ENCODE measurements at places on chromosomes 7 and 10.

GRCh38 chr7:132410385-132410784 is 165.9 kb downstream of the PLXNA4 start:
- no peak overlapping the region for H3K27ac ChIP-seq
- no peak for DNase-seq
- H3K4me1 ChIP-seq, result no peaks in the 10 kb centered on the region
- H3K36me3 ChIP-seq, result no peaks in the 10 kb centered on the region

GRCh38 chr10:124601431-124602120 is 140.0 kb downstream of the LHPP start:
- H3K36me3 ChIP-seq, result no peaks in the 10 kb centered on the region
- no peak overlapping the region for H3K4me3 ChIP-seq
- no peaks in the 10 kb centered on the region for H3K27me3 ChIP-seq
- DNase-seq, result peak; percentile 37
- H3K27ac ChIP-seq, result no peak overlapping the region

DNA sequence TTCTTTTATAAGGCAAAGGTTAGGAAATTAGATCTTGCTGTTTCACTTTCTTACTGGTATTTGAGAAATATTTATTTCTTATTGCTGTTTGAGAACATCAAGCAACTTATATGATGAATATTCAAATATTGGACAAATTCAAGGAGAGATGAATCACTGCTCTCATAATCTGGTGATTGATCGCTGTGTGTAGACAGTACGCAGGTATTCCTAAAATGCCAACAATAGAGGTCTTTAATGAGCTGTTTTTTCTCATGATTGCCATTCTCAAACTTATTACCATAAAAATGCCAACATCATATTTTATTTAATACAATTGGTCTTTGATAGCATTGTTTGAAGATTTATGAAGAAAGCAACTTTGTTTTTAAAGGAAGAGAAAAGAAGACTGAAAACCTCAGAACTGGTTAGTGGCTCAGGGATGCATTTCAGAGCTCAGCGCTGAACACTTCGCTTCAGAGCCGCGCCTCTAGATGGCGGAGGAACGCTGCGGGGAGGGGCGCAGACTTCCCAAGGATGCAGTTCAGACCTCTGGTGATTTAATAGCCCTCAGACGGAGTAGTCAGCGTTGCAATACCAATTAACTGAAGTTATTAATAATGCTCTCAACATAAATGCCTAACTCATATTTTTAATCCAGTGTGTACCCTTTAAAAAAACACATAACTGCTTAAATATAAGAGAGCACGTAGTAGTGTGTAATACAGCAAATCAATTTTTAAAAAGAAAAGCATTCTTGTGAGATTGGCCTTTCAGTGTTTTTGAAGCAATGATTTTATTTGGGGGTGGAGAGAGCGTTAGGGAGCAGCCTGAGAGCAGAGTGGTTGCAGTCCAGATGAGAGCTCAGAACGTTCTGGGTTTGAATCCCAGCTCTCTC is 38.5 kb upstream of the STEAP4 start:
- no peaks in the 10 kb centered on the region for H3K4me1 ChIP-seq
- H3K27ac ChIP-seq, result no peak overlapping the region
- no peak overlapping the region for H3K4me3 ChIP-seq

GRCh38 chr10:131160219-131160875 is 151.2 kb downstream of the TCERG1L start:
- H3K27me3 ChIP-seq, result no peaks in the 10 kb centered on the region
- no peak overlapping the region for H3K27ac ChIP-seq
- no peaks in the 10 kb centered on the region for H3K36me3 ChIP-seq

DNA sequence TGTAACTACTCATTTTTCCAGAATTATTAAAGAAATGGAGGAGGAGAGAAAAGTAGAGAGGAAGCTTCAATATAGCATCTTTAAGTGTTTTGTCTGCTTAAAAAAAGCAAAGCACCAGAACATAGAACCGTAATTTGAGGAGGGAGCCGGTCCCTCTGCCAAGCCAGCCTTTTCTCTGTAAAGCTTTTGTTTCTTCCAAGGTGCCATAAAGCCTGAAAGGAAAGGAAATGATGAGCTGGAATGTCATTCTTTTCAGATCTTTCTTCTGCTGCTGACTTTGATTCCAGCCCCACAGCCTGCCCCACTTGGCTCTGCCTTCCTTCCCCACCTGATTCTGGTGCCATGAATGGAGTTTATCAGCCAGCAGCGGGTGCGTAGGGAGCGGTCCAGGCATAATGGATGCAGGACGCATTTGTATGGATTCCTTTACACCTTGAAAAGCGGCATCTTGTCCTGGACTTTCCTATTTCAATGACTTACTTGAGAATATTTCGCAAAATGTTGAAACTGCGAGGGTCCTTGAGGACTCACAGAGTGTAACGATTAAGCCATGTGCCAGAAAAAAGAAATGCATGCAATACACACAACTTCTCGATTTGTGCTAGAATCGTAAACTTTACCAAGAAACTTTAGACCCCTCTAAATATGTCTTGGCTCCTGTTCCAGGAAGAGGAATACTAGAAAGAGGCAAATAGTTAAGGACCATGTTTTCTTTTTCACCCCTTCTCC is 569.5 kb upstream of the MGMT start:
- no peak overlapping the region for H3K4me3 ChIP-seq
- H3K27ac ChIP-seq, result no peak overlapping the region
- no peaks in the 10 kb centered on the region for H3K27me3 ChIP-seq
- no peaks in the 10 kb centered on the region for H3K4me1 ChIP-seq
- no peaks in the 10 kb centered on the region for H3K36me3 ChIP-seq

GRCh38 chr7:114229246-114229645 is 185.4 kb upstream of the FOXP2 start:
- H3K4me3 ChIP-seq, result no peak overlapping the region
- no peak for DNase-seq
- H3K27me3 ChIP-seq, result no peaks in the 10 kb centered on the region
- no peaks in the 10 kb centered on the region for H3K4me1 ChIP-seq

GRCh38 chr10:341081-341740 is 206.0 kb downstream of the ZMYND11 start:
- H3K4me1 ChIP-seq, result no peaks in the 10 kb centered on the region
- H3K4me3 ChIP-seq, result no peak overlapping the region
- H3K27me3 ChIP-seq, result no peaks in the 10 kb centered on the region
- H3K27ac ChIP-seq, result no peak overlapping the region
- H3K36me3 ChIP-seq, result no peaks in the 10 kb centered on the region
- DNase-seq, result no peak

GRCh38 chr10:125882596-125882995 is 1.5 kb upstream of the DHX32 start:
- no peak for DNase-seq
- no peaks in the 10 kb centered on the region for H3K4me1 ChIP-seq
- H3K36me3 ChIP-seq, result no peaks in the 10 kb centered on the region

DNA sequence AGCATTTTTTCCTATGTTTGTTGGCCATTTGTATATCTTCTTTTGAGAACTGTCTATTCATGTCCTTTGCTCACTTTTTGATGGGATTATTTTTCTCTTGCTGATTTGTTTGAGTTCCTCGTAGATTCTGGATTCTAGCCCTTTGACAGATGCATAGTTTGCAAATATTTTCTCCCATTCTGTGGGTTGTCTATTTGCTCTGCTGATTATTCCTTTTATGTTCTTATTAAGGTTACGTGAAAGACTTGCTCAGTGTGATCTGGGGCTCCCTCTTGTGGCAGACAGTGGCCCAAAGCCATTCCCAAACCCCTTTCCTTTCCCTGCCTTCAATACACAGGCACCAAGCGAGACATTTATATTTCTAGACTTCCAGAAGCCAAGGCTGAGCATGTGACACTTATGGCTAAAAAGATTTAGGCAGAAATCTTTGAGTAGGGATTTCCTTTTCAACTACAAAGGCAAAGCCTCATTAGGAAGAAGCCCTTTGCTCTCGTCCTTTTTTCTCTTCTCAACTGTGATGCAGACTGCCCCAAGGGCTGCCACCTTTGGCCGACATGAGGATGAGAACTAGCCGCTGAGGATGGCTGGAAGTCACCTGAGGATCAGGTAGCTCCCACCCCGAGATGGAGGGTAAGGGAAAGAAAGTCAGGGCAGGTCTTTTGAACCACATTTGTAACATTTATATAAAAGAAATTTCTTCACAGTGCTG is 23.6 kb downstream of the ST8SIA6 start:
- no peaks in the 10 kb centered on the region for H3K27me3 ChIP-seq
- H3K4me1 ChIP-seq, result peaks cover 53% of the 10 kb centered on the region
- H3K36me3 ChIP-seq, result no peaks in the 10 kb centered on the region
- no peak overlapping the region for H3K4me3 ChIP-seq
- no peak overlapping the region for H3K27ac ChIP-seq

DNA sequence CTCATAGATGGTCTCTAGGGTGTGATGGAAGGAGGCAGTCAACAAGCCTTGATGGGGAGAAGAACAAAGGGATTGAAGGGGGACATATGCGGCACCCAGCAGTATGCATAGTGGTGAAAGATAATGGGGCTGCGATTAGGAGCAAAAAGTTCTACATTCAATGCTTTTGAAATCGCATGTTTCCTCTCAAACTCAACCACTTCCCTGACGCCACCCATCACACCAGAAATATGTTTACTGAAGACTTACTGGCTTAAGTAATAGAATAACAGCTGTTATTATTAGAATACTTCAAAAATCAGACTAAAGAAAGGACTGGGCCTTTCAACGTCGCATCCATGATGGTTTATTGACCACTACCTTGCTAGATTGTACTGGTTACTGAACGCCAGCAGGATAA is 31.5 kb downstream of the MKRN1 start:
- DNase-seq, result no peak
- H3K4me1 ChIP-seq, result no peaks in the 10 kb centered on the region
- H3K36me3 ChIP-seq, result peaks cover 3% of the 10 kb centered on the region
- no peaks in the 10 kb centered on the region for H3K27me3 ChIP-seq
- H3K27ac ChIP-seq, result no peak overlapping the region

- no peak overlapping the region for H3K4me3 ChIP-seq
- no peaks in the 10 kb centered on the region for H3K27me3 ChIP-seq
- DNase-seq, result no peak
- H3K36me3 ChIP-seq, result peaks cover 16% of the 10 kb centered on the region
- no peak overlapping the region for H3K27ac ChIP-seq
These were observed 11.8 kb downstream of the DNAJB12 start for GRCh38 chr10:72342911-72343310.

GRCh38 chr10:24176658-24177057 is 32.3 kb upstream of the KIAA1217 start:
- no peaks in the 10 kb centered on the region for H3K27me3 ChIP-seq
- H3K27ac ChIP-seq, result no peak overlapping the region
- H3K4me1 ChIP-seq, result no peaks in the 10 kb centered on the region
- H3K4me3 ChIP-seq, result no peak overlapping the region
- H3K36me3 ChIP-seq, result no peaks in the 10 kb centered on the region

- DNase-seq, result no peak
- H3K4me1 ChIP-seq, result no peaks in the 10 kb centered on the region
- no peaks in the 10 kb centered on the region for H3K27me3 ChIP-seq
- H3K36me3 ChIP-seq, result no peaks in the 10 kb centered on the region
These were observed 55.8 kb downstream of the LOXL4 start for GRCh38 chr10:98212196-98212595.

DNA sequence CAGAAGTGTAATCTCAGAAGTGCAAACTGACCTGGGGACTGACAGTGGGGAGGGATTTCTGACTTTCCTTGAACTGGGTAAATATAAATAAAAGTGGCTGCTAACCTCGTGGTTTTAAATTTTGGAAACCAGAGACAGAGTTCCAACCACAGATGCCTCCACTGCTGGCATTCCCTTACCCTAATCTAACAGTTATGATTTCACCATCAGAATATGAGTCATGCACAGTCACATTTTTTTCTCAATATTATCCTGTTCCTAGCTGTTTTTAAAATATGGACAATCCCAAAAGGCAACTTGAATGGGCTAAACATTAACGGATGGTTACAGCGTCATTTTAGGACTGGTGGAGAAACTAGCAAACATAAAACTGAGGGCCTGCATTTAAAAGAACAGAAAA is 264.3 kb upstream of the INHBA start:
- H3K27ac ChIP-seq, result no peak overlapping the region
- no peaks in the 10 kb centered on the region for H3K4me1 ChIP-seq
- DNase-seq, result no peak
- no peak overlapping the region for H3K4me3 ChIP-seq
- H3K36me3 ChIP-seq, result no peaks in the 10 kb centered on the region

DNA sequence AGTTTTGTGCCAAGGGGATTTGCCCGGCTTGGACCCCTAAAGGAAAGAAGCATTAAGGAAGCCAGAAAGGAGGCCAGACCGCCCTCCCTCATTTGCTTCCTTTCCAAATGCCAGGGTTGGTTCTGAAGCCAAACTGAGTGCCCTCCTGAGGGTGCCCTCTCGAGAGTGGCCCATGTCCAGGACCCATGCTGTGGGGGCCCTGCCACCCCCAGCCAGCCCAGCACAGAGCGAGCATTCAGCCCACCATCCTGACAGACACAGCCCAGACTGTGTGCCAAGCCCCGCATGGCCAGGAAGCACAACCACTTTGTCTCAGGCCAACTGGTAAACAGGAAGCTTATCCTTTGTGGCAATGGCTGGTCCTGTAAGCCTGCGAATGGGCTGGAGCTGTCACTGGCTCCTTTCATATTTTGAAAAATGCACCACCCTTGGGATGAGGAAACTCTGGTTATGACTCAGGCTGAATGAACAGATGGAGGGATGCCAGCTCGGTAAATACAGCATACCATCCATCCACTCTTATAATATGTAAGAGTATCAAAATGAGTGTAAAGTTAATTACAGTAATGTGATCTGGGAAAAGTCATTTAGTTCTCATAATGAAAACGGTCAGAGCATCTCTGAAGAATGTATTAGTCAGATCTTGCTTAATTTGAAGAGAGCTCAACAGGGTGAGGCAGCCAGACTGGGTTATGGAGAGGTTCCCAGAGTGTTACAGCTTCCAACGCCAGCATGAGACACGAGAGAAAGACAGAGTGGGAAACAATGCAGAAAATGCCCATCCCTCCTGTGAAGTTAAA is 65.0 kb downstream of the STK17A start:
- DNase-seq, result peak; percentile 40
- H3K27ac ChIP-seq, result peak overlapping the region; percentile 71
- peaks cover 5% of the 10 kb centered on the region for H3K36me3 ChIP-seq
- H3K27me3 ChIP-seq, result no peaks in the 10 kb centered on the region

GRCh38 chr10:46544989-46545791 is 11.3 kb downstream of the GPRIN2 start:
- peaks cover 4% of the 10 kb centered on the region for H3K27me3 ChIP-seq
- DNase-seq, result no peak

DNA sequence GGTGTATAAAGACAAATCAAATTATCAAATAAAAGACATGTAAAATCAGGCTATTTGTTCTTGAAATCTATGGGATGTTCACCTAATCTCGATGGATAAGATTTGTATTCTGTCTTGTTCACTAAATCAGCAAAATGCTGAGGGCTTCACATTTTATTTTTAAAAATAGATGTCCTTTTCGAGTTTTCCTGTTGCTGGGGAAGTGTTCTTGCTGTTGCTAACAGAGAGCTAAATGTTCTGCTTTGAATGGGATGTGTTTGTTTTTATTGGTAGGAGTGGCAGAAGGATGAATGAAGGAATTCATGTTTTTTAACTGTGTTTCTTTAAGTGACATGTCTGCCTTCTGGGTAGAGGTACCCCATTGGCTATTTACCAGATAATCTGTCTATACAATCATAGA is 7.3 kb upstream of the SNX13 start:
- DNase-seq, result no peak
- H3K36me3 ChIP-seq, result no peaks in the 10 kb centered on the region
- H3K27me3 ChIP-seq, result no peaks in the 10 kb centered on the region
- H3K27ac ChIP-seq, result no peak overlapping the region
- H3K4me1 ChIP-seq, result no peaks in the 10 kb centered on the region
- no peak overlapping the region for H3K4me3 ChIP-seq

Data from CD8-positive, alpha-beta memory T cell (primary cell).